ENCODE measurements at places on chromosomes 1 and 21. TPM values are rescaled to one million over a fixed set of nuclear protein-coding genes. Genes with fewer than 3 reads are reported as not detected.

Gene LAPTM5
- total RNA-seq: 1.5 TPM

Gene SPRR2G
- not detected for total RNA-seq

Gene SUSD4
- 0.59 TPM for total RNA-seq

Gene CSMD2
- 0.22 TPM for total RNA-seq

Gene SYPL2
- 1.3 TPM for total RNA-seq

Gene PGBD2
- 5.1 TPM for total RNA-seq

Gene TSPEAR
- total RNA-seq: not detected

Gene ZNF326
- total RNA-seq: 19.3 TPM

Gene LRRC8D
- total RNA-seq: 15.0 TPM

DNA sequence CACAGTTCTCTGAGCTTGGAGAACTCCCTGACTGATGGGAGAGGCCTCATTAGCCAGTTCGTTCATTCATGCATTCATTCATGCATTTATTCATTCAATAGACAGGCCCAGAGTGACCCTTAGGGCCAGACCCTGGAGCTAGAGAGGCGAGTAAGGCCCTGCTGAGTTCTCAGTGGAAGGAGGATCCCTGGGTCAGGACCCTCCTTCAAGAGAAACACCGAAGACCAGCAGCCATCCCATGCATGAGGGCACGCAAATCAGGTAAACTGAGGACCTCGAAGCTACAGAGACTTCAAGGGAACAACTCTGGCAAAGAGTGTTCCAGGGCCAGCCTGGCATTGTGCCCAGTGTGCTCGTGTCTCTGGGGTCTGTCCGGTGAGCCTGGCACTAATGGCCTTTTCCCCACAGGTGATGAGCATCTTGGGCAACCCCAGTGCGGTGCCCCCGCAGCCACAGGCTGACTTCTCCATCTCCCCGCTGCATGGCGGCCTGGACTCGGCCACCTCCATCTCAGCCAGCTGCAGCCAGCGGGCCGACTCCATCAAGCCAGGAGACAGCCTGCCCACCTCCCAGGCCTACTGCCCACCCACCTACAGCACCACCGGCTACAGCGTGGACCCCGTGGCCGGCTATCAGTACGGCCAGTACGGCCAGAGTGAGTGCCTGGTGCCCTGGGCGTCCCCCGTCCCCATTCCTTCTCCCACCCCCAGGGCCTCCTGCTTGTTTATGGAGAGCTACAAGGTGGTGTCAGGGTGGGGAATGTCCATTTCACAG lies 104.8 kb downstream of the PAX7 start:
- H3K27me3 ChIP-seq: peaks cover 11% of the 10 kb centered on the region
- no peak overlapping the region for H3K27ac ChIP-seq
- no peak overlapping the region for H3K4me3 ChIP-seq

GRCh38 chr1:87103074-87103473 lies 188.6 kb downstream of the HS2ST1 start:
- H3K4me3 ChIP-seq: no peak overlapping the region
- H3K4me1 ChIP-seq: no peaks in the 10 kb centered on the region
- DNase-seq: no peak
- H3K27ac ChIP-seq: no peak overlapping the region
- no peaks in the 10 kb centered on the region for H3K36me3 ChIP-seq

DNA sequence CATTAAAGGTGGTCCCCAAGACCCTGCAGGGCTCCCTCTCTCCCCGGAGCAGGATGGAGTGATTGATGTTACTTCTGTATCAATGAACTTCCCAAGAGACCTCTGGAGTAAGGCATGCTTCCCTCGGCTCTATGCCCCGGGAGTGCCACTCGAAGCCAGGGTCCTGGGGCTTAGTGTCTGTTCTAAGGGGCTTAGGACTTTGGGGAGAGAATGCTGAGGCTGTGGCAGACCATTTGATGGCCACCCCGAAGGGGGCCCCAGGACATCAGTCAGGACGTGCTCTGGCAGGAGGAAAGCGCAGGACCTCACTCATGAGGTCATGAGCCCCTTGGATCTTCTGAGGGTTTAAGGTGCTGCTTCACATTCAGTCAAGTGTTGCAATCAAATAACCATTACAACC lies 7.5 kb downstream of the KIAA1614 start:
- H3K4me1 ChIP-seq: no peaks in the 10 kb centered on the region
- no peak overlapping the region for H3K27ac ChIP-seq
- no peak overlapping the region for H3K4me3 ChIP-seq
- DNase-seq: no peak
- H3K27me3 ChIP-seq: no peaks in the 10 kb centered on the region
- no peaks in the 10 kb centered on the region for H3K36me3 ChIP-seq

DNA sequence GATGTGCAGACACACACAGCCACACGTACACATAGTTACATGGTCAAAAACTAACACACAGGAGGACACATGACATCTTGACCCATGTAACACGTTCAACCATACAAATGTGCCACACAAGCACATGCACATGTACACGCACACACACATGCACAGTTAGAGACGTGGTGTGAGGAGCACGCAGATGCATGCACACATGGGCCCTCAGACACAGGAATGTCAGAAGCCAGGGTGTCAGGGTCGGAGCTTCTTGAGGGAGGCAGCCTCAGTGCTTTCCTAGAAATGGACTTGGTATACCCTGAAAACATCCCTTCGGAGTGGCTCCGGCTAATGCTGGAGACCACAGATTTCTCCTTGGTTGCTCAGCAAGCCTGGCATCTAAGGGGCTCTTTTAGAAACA lies 114.3 kb downstream of the DMRTB1 start:
- peaks cover 10% of the 10 kb centered on the region for H3K4me1 ChIP-seq
- DNase-seq: no peak
- H3K4me3 ChIP-seq: no peak overlapping the region

DNA sequence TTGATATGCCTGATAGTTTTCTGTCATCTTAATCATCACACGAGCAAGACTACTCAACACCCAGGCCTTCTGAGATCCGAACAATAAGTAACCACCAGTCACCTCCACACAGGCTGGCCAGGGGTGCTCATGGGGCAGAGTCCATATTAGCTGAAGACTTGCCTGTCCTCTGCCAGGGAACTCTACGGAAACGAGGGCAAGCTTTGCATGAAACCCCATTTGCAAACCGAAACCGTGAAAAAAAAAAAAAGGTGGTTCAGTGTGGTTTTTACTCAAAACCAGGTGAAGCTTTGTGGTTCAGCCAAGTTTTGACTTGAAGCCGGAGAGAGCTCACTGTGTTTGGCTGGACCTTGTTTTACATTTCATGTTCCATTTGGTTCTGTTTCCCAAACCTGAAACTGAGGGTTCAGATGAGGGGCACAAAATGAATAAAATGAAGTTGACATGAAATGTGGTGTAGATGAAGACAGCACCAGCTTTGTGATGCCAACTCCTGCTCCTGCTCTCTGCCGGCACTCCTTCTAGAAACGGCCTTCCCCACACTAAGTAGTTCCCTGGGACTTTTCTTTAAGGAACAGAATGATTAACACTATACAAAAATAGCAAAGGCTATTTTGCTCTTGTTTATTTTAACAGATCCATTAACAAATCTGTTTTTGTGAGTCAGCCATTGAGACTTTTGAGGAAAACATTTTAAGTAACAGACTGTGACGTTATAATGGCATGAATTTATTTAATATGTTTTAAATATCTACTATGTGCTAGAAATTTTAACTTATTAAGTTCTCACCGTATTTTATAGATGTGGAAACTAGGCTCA lies 74.7 kb downstream of the RUNX1 start:
- H3K36me3 ChIP-seq: no peaks in the 10 kb centered on the region
- no peak overlapping the region for H3K27ac ChIP-seq
- no peak overlapping the region for H3K4me3 ChIP-seq
- DNase-seq: no peak

GRCh38 chr1:153361480-153362109 lies 3.9 kb downstream of the S100A9 start:
- peaks cover 25% of the 10 kb centered on the region for H3K27me3 ChIP-seq
- no peaks in the 10 kb centered on the region for H3K36me3 ChIP-seq
- no peaks in the 10 kb centered on the region for H3K4me1 ChIP-seq
- no peak for DNase-seq
- no peak overlapping the region for H3K27ac ChIP-seq
- H3K4me3 ChIP-seq: no peak overlapping the region

- no peaks in the 10 kb centered on the region for H3K27me3 ChIP-seq
- peak overlapping the region; percentile 76 for H3K27ac ChIP-seq
- peaks cover 17% of the 10 kb centered on the region for H3K4me1 ChIP-seq
- DNase-seq: no peak
- H3K4me3 ChIP-seq: peak overlapping the region; percentile 76
Observed at GRCh38 chr1:8423269-8423691, 105.4 kb downstream of the SLC45A1 start.

DNA sequence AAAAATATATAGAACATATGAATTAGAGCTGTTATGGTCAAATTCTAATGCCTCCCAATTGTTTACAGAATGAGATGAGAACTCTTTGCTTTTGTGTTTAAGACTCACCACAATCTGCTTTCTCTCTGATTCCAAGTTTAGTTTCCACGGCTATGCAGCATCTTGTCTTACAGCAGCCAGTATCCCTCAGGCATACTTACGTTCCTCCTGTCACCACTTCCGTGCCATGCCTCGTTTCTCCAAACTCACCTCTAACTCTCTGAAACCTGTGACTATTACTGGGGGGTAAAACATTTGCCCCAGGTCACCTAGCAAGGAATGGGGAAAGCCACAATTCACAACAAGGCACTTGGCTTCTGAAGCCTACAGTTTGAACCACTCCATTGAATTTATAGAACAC lies 192.8 kb upstream of the NRIP1 start:
- H3K4me1 ChIP-seq: no peaks in the 10 kb centered on the region
- no peaks in the 10 kb centered on the region for H3K36me3 ChIP-seq
- no peak overlapping the region for H3K27ac ChIP-seq
- H3K27me3 ChIP-seq: no peaks in the 10 kb centered on the region
- DNase-seq: no peak
